AG08396 (cell line): ENCODE measurements at places on chromosomes 5 and 9.

- DNase-seq = no peak
These were observed 2.2 kb downstream of the HSD17B3 start for GRCh38 chr9:96299823-96300222.

GRCh38 chr5:68757626-68758212 is 336.1 kb upstream of the SLC30A5 start:
- DNase-seq = no peak

GRCh38 chr5:119365847-119366539 is 10.2 kb downstream of the TNFAIP8 start:
- no peak for DNase-seq

GRCh38 chr5:73962801-73963425 is 336.9 kb downstream of the ARHGEF28 start:
- DNase-seq = no peak

DNA sequence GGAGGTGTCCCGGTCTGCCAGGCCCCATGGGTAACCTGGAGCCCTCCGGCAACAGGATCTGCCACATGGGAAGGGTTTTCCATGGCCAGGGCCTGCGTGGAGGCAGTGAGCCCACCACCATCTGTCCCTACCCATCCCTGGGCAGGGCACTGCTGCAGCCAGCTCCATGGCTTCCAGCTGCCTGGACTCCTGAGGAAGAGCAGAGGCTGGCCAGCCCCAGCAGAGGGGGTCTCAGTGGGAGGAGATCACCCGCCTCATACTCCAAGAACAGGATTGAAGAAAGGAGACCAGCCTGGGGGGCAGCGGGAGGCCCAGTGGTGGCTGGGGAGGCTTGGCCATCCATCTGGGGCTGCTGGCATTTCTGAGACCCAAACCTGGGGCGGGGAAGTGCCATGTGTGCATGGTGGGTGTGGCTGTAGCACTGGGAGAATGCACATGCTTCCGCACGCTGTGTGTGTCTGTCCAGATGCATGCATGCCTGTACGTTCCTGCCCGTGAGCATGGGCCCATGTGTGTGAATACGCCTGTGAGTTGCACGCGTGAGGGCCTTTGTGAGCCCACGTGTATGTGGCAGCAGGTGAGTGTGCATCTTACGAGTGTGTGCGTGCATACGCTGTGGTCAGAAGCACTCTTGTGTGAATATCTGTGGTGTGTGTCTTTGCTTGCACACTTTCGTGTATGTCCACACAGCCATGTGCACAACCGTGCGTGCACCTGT is 78.5 kb downstream of the LMX1B start:
- DNase-seq = no peak
